ENCODE measurements at places on chromosomes 16 and 17.

- no peak for DNase-seq
Observed at GRCh38 chr16:11658896-11659708, 9.2 kb upstream of the SNN start.

DNA sequence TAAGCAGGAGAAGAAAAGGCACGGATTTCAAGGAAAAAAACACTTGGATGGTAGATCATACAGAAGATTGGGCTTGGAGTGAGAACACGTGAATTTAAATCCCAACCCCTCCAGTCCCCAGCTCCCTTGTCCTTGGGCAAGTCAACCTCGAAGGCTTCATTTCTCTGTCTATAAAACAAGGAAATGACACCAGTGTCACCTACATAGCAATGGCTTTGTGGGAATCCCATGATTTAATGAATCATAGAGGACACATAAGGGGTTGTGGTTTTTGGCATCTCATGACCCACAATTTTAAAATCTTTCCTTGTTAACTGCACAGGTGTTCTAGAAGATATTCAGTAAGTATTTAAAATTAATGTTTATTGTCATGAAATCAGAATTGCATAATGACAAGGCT is 8.2 kb upstream of the CCL2 start:
- DNase-seq, result no peak

GRCh38 chr17:3448059-3448665 is 14.5 kb upstream of the OR1E2 start:
- DNase-seq, result no peak

- DNase-seq, result no peak
Observed at GRCh38 chr17:70767102-70767701, 597.9 kb downstream of the KCNJ2 start.

DNA sequence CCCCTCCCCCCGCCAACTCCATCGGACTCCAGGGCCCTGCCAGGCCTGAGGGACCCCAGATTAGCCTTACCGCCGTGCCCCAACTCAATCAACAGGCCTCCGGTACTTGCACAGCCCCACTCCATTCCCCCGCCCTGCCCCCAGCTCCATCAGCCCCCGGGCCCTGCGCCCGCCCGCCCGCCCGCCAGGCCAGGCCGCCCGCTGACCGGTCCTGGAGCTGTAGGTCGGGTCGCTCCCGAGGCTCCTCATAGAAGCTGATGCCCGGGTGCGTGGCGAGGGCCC is 308 bp downstream of the GTF3C1 start:
- no peak for DNase-seq

GRCh38 chr17:8954339-8954738 is 11.2 kb downstream of the PIK3R5 start:
- DNase-seq, result peak; percentile 44

DNA sequence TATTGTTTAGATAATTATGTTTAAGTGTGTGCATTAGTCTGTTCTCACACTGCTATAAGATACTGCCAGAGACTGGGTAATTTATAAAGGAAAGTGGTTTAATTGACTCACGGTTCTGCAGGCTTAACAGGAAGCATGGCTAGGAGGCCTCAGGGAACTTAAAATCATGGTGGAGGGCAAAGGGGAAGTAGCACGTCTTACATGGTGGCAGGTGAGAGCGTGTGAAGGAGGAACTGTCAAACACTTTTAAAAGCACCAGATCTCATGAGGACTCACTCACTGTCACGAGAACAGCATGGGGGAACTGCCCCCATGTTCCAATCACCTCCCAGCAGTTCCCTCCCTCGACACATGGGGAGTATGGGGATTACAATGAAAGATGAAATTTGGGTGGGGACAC is 203.5 kb upstream of the GOT2 start:
- DNase-seq, result no peak

DNA sequence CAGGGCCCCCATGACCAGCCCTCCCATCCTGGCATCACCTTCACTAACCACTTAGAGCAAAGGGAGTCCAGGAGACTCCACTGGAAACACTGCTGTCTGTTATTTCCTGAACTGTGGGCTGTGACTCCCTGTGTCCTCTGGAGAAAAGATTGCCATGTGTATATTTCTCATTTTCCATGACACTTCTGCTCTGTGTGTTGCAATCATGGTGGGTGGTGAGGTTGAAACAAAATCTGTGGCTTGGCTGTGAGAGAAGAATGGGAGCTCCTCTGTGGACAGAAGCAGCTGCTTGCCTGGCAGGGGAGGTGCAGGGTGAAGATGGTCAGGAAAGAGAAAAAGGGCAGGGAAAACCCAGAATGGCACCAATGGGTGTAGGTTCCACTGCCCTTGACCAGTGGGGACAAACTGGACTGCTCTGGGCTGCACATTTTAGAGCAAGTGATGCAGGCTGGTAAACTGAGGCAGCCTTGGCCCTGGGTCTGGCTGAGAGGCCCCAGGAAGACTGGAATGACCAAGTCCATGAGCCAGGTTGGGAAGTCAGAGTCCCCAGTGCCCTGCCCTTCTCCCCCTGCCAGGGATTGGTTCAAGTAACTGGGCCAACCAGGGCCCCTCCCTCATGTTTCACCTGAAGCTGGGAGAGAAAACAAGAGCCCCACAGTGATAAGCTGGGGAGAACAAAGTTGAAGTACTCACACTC is 314.3 kb downstream of the C16orf95 start:
- DNase-seq, result no peak

DNA sequence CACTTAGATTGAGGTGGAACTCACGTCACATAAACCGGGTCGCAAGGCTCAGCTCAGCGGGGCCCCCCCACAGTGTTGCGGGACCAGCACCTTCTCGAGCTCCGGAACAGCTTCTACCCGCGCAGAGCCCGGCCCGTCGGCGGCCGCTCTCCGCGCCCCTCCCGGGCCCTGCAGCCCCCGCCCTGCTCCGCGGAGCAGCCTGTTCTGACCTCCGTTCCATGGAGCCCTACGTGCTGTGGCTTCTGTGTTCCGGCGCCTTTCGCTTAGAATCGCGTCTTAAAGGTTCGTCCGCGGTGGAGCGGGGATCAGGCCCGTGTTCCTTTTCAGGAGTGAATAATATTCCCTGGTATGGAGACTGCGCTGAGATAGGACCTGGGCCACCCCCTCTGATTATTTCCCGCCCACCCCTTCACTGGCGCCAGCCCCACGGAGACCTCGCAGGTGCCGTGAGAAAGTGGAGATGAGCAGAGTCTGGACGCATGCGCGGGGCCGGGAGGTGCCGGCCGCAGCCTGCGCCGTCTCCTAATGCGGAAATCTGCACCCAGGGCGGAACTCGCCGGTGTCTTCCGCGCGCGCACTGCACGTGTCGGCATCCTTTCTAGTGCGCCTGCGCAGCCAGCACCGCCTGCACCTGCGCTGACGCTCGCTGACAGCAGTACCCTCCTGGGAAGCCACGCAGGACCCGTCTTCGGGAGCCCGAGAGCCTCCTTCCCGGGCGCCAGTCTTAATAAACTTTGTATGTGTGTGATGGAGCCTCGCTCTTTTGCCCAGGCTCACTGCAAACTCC is 30.9 kb downstream of the ZNF778 start:
- DNase-seq, result no peak

GRCh38 chr17:75152922-75153779 is 1.2 kb downstream of the JPT1 start:
- no peak for DNase-seq

DNA sequence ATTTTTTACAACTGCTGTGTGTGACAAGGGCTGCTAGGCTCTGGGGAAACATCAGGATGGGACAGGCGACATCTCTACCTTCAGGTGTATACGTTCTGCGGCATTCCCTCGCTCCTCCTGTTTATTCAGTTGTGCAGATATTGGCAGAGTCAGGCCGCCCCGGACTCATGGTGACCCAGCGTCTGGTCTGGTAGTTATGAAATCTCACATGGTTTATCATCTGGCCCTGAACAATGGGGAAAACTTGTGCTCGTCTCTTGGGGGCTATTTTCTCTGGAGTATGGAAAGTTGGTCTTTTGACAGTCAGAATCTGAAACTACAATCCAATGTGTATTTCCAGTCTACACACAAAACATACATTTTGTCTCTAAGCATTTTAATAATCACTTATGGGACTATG is 3.3 kb downstream of the MARCHF10 start:
- no peak for DNase-seq

GRCh38 chr17:78779850-78780249 is 2.2 kb downstream of the CYTH1 start:
- DNase-seq, result peak; percentile 37

DNA sequence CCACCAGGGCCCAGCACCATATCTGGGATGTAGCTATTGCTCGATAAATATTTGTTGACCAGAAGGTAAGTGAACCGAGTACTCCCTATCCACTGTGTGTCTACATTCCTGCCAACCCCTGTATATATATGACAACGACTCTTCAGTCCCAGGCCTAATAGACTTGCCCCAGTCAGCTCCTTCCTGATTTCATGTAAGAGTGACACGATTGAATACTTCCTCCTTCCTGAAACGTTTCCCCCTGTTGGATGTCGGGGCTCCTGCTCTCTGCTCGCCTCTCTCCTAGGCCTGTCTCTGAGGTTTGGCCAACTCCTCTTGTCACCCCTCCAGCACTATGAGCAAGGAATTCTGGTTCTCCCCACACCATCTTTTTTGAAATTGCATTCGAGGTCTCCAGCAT is 178.9 kb downstream of the PRKCA start:
- no peak for DNase-seq

DNA sequence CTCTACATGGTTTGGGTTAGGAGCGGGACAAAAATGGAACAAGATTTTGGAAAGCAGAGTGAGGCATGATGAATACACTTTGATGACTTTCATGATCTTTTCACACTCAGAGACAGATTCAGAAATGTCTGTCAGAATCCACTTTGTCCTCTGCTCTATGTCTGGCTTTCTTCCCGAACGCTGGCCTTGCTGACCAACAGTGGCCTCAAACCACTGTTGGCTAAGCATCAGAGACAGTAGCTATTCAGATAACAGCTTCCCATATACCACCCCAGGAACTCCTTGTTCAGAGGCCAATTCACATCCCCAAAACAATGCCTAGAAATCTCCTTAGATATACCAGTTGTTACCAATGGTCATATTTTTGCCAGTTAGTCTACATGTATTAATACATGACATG is 40.9 kb downstream of the FBXL20 start:
- DNase-seq, result no peak

- no peak for DNase-seq
Observed at GRCh38 chr17:8153525-8153956, 1.3 kb upstream of the PER1 start.

- no peak for DNase-seq
Observed at GRCh38 chr16:79762217-79762616, 161.7 kb upstream of the MAF start.

Measured in stimulated activated CD4-positive, alpha-beta T cell treated with anti-CD3 and anti-CD28 coated beads, Interleukin-1b, Interleukin-23, amount 100 ng/mL, for 1 hour (primary cell).